B cell (primary cell): ENCODE measurements at places on chromosomes 5 and 9.

DNA sequence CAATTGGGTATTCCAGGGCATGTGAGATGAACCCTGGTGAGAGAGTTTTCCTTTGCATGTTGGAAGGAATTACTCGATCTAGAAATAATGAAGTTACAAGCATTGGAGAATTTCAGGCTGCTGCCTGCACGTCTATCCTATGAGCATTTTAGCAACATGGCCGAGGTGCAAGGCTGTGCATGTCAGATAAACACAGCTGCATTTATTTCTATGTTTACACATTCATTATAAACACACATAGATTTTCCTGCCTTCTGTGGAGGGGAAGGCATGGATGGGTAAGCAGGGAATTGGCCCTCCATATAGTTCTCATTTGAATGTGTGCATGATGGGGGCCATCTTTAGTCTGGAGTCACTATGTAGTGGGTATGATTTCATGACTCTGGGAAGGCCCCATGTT, 42.3 kb downstream of the AOPEP start:
- no peak for DNase-seq

DNA sequence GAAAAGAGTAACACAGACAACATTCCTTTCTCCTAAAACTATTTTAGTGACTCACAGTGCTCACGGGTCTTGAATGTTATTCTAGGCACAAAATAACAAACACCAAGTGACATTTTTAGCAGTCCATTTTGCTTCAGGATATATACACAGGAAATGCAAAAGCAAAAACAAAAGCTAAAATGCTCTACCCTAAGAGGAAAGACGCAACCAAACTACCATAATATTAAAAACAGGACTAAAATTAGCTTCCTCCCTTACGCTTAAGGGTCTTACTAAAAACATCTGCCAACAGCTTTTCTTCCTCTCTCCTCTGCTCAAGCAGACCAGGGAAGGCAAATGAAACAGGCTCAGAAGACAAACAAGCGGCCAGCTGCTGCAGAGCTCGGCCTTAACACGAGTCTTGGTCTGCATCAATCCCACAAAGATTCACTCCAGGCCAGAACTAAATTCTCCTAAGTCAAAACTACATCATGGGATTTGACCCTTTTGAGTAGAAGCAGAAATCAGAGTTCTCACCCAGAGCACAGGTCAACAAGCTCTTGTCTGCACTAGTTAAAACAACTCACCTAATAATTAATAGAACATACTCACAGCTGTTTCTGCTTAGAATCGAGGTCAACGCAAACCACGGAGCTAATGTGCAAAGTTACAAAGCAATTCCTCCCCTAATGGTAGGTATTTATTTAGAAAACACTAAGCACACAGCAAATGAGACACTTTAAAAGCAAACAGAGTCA, 62.3 kb downstream of the RAPGEF1 start:
- DNase-seq = peak; percentile 74

- no peak for DNase-seq
Observed at GRCh38 chr5:59185757-59186385, 603.0 kb downstream of the RAB3C start.

DNA sequence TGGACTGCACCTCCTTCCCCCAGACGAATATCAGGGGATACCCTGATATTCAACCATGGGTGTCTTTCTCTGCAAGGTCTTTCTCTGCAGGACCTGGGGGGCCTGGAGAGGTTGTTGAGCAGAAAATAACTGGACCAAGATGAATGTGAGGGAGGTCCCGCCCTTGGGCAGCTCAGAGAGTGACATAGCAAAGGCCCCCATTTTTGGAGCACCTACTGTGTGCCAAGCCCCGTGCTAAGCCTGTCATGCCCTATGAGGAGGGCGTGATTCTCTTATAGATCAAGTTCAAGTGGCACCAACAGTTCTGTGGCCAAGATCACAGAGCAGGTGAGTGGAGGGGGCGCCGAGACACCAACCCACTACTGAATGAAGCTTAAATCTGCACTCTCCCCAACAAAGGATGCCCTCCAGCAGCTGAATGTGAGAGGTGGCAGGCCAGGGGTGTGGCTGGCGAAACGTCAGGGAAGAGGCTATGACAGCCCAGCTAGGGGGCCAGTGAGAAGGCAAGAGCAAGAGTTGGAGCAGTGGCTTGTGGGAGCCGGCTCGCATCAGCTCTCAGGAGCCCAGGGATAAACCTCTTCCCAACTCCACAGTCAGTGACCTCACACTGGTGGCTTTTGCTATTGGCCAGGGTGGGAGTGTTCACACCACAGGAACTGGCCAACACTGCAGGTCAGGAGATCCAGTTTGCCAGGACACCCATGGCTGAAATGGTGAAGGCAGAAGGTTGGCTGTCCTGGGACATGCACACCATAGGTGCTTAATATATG, 5.3 kb downstream of the SARDH start:
- no peak for DNase-seq

DNA sequence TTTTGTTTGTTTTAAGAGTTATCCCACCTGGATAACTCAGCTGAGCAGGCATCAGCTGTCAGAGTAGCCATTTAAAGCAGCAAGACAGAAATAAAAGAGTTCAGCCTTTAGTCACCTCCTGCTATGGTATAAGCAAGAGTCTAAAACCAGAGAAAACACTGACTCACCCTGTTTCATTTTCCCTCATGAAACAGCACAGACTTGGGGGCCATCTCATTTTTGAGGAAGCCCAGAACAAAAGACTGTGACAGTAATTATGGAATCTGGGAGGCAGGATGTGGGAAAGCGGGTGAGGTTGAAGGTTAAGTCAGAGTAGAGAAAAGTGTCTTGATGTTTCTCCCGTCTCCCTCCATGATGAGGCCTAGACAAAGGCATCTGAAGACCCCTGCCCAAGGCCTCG, 90.2 kb upstream of the FAM174A start:
- no peak for DNase-seq

GRCh38 chr9:85276741-85277140, 465.0 kb downstream of the AGTPBP1 start:
- DNase-seq = no peak

GRCh38 chr9:129467004-129467588, 153.8 kb downstream of the C9orf50 start:
- no peak for DNase-seq

DNA sequence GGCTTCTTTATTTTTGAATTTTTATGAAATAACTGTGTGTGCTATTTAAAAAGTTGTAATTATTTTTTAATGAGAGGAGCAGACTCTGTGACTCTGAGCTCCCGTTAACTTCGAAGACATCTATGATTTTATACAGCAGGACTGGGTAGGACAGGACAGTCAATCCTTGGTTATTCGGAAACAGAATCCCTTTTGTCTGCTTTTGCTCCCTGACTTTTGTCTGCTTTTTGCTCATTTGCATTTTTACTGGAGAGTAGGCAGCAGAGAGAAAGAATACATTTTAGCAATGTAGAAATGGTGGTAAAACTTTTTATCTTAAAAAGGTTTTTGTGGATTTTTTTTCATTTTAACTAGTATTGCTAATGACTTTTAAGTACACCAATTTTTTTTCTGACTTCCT, 303.6 kb downstream of the ARHGAP26 start:
- no peak for DNase-seq

DNA sequence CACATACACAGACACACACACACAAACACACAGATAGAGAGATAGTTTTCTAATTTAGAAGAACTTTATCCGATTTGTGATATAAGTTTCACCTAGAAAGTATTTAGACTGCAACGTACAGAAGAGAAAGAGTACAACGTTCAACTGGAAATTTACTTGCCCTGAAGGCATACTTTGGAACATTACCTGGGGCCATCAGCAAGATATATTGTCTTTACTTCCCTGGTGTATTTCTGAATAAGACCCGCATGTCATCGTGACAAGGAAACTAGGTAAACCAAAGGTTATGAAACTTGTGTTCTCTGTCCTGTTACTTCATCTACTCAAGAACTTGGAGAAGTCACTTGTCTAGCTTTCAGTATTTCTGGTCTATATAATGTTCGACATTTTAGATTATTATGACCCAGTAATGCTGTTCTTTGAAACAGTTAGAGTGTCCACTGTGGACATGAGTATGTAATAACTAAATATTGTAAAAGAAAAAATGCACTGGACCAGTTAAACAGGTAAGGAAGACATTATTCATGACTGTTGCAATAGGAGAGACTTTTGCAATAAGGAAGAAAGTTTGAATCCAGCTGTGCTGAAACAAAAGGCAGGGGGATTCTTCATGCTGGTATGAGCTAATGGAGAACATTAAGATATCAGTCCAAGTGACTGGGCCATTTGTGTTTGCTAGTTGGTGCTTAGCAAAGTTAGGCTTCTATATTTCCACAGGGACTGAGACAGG, 1791.1 kb downstream of the MAT2B start:
- DNase-seq = no peak

DNA sequence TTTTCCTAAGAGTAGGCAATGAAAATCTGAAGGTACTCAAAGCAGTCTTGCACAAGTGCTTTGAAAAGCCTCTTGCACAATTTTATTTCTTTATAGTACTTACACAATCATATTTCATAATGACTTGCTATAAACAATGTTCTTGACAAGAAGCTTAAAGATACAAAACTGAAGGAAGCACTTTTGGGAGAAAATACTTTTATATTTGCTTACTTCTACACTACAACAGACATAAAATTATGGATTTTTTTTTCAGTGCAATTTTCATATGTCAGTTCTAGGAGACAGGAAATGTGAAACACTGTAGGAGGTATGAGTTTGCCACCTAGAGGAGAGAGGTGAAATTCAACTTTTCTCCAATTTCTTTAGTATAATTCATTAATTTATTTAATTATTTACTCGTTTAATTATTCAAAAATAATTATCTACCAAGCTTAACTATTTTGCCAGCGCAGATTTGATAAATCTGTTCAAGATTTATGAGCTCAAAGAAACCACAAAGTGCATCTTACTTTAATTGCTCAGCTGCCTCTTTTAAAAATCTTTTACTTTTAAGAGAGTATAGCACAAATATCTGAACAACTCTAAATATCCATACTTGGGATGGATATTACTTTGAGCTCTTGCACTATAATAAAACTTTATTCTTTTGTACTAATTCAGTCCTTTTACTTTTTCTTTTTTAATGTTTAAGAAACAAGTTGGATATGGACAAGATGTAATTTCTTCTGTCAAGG, 29.0 kb upstream of the CDKN2B start:
- DNase-seq = peak; percentile 25

DNA sequence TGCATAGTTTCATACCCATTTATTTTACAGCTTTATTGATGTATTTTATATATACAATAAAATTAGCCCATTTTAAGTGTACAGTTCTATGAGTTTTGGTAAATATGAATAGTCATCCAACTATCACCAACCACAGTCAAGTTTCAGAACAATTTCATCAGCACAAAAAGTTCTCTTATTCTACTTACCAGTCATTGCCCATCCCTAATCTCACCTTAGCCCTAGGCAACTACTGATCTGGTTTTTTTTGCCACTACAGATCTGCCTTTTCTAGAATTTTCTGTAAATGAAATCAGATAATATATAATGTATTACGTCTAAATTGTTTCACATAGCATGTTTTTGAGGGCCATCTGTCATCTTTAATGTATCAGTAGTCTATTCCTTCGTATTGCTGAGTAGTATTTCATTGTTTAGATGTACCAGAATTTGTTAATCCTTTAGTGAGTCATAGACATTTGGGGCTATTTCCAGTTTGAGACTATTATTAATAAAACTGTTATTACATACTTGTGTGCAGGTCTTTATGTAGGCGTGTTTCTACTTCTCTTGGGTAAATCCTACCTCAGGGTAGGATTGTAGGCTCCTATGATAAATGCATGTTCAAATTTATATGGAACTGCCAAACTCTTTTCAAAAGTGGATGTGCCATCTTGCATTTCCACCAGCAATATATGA, 198.5 kb upstream of the ADAMTSL1 start:
- no peak for DNase-seq

DNA sequence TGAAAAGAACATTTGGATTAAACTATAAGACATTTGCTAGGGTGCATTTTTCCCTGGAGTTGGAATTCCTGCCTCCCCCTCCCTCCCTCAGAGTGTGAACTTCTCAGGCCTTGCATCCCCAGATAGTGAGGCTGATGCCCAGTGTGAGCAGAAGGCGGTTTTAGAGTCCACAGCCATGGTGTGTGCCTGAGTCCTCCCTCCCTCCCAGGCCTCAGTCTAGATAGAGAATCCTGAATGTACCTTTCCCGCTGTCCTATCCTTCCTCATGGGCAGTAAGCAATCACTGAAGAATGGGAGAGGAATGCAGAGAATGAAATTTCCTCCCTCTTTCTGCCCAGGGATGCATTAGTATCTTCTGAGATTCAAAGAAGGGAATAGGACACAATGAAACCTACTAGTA, 108.5 kb downstream of the RASGRF2 start:
- no peak for DNase-seq

GRCh38 chr9:108696156-108696555, 159.6 kb downstream of the ACTL7B start:
- no peak for DNase-seq

DNA sequence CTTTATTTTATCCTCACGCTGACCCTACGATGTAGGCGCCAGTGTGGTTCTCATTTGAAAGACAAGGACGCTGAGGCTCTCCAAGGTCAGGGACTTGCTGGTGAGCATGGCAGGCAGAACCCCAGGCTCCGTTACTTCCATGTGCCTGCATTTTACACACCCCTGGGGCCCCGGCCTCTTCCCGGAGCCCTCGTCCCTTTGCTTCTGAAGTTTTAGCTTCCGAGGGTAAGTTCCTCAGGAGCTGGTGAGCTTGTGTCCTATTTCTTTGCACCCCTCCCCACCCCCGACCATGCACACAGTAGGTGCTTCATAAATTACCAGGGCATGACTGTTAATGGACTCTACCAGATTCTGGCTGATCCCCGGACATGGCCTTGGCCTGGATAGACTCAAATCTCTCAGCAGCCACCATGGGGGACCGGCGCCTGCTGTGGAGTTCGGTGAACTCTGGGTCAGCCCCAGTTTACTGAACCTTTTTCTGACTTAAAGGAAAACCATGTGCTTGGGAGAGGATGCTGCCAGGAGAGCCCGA, 59.3 kb upstream of the RNU6ATAC start:
- DNase-seq = no peak

DNA sequence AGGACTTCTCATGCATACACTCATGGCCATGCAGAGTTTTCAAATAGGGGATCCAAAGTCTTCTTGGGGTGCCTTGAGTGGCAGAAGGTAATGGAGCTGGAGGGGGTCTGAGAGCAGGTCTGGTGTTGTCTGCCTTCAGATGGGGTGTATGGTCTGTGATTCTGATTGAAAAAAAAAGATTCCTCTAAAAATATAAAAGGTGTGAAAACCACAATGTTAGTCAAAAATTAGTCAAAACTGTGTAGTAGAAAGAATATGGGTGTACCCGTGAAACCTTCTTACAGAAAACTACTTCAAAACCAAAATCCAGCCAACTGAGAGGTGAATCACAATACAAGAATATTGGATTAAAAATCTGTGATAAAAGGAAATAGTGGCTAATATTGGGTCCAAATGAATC, 20.1 kb downstream of the DOCK2 start:
- no peak for DNase-seq

GRCh38 chr9:76657265-76657664, 107.0 kb upstream of the PCA3 start:
- DNase-seq = no peak

GRCh38 chr5:36397901-36398536, 96.3 kb upstream of the RANBP3L start:
- no peak for DNase-seq
